ENCODE measurements at places on chromosomes 7 and 10.

DNA sequence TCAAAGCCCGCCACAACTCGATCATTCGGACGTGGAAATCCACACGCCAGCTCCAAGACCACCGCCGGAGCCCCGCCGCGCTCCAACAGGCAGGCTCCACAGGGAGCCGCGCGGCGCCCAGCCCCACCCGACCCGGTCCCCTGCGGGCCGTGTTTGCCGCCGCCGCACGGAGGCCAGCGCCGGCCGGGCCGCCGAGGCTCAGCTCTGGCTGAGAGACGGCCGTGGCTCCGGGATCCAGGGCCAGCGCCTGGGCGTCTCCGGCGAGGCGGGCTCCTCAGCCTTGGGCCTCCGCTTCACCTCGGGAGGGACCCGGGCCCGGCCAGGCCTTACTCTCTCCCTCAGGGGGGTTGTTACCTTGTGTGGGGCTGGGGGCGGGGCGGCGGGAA lies 333 bp downstream of the SMNDC1 start:
- no peak for DNase-seq

- DNase-seq, result no peak
These were observed 79.3 kb upstream of the AGBL3 start for GRCh38 chr7:134907000-134907399.

DNA sequence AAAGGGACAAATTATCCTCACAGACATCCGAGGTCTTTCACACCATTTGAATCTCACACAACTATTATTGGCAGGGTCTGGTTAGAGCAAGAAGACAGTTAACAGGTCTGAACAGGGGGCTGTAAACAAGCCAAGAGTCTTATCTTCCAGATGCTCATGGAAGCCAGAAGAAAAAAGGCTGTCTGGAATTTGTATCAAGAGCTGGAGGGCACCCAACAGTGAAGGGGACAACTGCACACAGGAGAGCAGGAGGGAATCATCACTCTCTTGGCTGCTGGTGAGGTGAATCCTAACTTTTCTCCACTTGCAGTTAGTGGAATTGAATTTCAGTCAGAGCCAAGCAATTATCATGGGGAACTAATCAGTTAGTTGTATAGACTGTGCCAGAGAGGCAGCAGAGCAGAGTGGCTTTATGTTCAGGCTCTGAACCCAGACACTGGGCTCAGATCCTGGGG lies 880.2 kb upstream of the AUTS2 start:
- DNase-seq, result no peak

DNA sequence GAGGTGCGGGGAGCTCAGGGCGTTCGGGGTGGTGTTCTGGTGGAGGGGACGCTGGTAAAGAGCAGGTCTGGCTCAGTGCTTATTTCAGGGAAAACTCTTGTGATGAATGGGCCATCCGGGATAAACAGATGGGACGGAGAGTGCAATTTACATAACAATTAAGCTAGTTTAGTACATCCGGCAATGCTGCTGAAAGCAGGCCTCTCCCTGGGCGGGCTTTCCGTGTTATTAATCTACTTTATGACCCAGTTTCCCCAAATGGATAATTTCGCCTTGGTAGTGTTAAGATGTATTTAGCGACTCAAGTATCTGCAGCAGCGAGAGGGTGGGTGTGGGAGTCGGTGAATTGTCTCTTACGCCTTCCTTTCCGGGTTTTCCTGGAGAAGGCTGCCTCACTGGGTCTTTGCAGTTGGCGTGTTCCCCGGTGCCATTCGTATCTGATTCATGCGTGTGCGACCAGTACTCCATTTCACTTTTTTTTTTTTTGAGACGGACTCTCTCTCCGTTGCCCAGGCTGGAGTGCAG lies 25.2 kb downstream of the FOXK1 start:
- no peak for DNase-seq

DNA sequence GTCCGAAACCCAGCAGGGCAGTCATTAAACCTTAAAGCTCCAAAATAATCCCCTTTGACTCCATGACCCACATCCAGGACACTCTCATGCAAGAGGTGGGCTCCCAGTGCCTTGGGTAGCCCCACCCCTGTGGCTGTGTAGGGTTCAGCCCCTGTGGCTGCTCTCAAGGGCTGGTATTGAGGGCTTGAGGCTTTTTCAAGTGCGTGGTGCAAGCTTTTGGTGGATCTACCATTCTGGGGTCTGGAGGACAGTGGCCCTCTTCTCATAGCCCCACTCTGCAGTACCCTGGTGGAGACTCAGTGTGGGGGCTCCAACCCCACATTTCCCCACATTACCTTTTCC lies 50.5 kb downstream of the RSBN1L start:
- no peak for DNase-seq

DNA sequence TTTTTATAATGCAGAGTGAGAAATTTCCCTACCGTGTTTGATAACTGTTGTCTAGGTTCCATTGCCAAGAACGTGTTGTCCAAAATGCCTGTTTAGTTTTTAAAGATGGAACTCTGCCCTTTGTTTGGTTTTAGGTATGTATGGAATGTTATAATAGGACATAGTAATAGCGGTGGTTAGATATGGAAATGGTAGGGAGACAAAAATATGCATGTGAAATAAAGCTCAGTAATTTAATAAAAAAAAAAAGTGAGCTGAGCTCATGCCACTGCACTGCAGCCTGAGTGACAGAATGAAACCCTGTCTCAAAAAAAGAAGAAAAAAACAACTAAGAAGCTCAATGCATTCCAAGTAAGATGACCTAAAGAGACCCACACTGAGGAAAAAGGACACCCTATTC lies 72.9 kb downstream of the ZNF783 start:
- DNase-seq, result no peak

- DNase-seq, result no peak
These were observed 120.9 kb downstream of the SEMA3D start for GRCh38 chr7:85065888-85066485.

GRCh38 chr7:141231018-141231792 lies 157.3 kb downstream of the TMEM178B start:
- DNase-seq, result peak; percentile 55

DNA sequence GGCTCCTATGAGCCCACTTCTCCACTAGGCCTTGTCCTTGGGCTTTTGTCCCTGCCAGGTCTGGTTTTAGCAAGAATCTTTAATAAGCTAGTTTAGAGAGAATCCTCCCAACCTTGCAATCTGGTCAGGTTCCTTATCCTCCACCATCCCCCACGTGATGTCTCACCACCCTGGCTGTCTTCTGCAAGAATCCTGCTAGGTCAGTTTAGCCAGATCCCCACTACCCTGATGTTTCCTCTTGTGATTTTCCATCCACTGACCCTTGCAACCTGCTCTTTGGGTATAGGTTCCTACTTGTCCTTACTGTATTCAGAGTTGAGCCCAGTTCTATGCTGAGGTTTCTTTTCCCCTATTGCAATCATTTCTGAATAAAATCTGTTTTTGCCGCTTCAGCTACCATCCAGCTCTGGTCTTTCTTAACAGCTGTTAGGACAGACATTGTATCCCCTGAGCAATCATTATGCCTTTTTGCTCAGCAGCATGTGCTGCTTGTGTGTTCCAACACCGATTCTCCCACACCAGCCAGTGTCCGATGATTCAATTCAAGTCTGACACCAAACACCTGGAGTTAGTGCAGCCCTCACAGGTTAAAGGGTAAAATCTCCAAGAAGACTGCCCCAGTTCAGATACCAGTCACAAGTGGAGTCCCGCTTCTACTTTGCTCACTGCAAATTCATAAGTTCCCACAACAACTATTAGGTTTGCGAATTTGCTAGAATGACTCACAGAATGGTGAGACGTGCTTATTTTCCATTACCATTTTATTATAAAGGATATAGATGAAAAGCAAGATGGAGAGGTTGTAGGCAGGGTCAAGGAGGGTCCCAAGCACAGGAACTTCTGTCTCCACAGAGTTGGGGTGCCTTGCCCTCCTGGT lies 62.2 kb upstream of the ADCY1 start:
- no peak for DNase-seq

DNA sequence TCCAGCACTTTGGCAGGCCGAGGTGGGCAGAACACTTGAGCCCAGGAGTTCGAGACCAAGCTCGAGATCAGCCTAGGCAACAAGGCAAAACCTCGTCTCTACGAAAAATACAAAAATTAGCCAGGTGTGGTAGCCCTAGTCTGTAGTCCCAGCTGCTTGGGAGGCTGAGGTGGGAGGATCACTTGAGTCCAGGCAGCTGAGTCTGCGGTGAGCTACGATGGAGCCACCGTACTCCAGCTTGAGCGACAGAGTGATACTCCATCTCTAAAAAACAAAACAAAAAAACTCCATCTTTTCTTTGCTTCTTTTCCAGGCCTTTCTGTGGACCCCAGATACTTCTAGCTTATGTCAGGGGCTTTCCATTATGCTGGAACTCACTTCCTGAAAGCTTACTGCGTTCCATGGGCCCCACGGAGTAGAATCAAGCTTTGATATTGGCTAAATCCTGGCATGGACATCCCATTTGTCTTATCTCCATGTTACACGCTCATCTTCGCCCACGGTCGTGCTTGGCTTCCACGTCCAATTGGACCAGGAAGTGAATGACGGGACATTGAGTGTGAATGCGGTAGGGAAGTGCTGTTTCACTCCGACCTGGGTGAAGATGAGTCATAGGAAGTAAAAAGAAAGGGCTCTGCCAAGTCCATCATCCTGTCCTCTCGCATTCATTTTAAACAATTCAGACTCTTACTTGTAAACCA lies 45.7 kb downstream of the FAM171A1 start:
- no peak for DNase-seq

DNA sequence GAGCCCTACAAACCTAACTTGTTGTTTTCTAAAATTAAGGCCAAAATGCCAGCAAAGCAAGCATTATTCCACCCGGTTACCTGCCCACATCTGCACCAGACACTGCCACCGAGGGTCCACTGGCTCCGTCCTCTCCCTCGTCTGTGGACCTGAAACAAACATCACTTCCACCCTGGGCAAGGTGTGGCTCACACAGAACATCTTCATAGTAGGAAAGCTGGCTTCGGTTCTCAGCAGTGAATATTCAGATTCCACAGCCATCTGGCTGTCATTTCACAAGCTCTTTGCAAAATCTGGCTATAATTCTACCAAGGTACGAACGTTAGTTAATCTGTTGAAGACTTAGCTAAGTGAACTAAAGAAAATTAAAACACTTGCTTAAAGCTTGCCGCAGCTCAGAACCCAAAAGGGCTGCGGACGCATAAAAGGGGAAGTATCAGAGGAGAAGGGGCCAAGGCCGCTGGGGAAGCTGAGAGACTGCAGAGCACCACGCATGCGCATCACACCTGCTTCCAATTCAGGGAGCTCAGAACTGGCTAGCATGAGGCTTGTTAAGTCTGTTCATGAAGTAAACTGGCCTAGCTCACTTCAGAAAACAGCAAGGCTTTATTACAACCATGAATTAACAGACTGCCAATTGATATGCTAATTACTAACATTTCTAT lies 46.1 kb downstream of the PTPRN2 start:
- DNase-seq, result no peak

DNA sequence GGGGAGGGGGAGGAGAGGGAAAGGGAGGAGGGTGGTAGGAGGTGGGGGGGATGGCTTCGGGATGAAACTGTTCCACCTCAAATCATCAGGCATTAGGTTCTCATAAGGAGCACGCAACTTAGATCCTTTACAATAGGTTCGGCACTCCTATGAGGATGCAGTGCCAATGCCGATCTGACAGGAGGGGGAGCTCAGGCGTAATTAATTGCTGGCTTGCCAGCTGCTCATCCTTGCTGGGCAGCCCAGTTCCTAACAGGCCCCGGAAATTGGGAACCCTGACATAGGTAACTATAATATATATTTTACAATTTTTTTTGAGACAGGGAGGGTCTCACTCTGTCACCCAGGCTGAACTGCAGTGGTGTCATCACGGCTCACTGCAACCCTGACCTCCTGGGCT lies 118.8 kb upstream of the SFMBT2 start:
- DNase-seq, result no peak

DNA sequence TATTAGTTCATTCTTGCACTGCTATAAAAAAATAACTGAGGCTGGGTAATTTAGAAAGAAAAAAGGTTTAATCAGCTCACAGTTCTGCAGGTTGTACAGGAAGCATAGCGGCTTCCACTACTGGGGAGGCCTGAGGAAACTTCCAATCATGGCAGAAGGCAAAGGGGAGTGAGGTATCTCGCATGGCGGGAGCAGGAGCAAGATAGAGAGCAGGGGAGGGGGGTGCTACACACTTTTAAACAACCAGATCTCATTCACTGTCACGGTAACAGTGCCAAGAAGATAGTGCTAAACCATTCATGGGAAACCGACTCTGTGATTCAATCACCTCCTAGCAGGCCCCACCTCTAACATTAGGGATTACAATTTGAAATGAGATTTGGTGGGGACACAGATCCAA lies 11.6 kb downstream of the ADAMTS14 start:
- DNase-seq, result no peak

- DNase-seq, result peak; percentile 39
These were observed 613 bp downstream of the MAPK8 start for GRCh38 chr10:48306870-48307710.

- DNase-seq, result no peak
These were observed 127.3 kb downstream of the CAMK1D start for GRCh38 chr10:12476656-12477055.

DNA sequence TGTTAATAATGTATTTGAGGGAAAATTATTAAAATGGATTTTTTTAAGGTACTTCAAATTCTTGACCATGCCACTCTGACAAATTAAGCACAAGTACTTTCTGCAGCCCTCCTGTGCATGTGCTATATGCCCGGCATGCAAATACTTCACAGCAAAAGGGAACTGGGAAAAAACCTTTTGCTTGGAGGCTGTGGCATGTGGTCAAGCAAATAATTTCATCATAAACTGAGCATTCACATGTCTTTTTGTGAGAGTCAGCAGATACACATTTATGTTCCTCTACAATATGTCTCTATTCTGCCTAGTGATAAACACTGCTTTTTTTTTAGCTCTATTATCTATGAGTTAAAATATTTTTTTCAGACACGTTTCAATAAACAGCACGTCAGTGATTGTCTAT lies 53.7 kb upstream of the SEMA3A start:
- DNase-seq, result no peak

DNA sequence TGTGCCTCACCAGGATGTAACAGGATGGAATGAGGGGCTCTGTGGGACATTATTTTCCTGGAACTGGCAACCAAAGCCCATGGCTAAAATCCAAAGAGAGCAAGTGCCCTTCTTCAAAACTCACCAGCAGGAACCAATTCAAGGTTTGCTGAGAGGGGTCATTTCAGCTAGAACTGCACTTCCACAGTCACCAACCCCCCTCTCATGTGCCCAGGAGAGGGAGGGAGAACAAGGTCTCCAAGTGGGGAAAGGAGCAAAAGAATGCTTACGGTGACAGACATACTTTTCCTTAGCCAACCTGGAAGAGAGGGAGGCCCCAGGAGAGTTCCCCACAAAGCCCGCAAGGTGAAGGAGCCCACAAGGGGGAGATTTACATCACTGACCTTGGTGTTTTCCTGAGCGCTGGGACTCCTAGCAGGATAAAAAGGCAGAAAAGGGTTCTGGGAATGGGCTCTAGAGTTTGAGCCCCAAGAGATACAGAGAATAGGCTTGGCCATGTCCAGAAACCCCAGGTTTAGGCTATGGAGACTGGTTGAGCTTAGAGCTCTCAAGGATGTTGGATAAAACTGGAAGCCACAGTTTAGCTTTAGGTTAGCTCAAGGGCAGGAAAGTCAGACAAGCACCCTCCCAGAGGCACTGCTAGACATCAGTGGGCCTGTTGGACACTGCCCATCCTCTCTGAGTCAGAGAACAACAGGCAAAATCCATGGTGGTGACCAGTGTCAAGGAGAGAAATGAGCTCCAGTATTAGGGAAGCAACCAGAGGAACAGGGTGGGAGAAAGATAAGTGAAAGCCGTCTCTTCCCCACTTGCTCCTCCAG lies 63.9 kb upstream of the GHITM start:
- DNase-seq, result no peak

- DNase-seq, result no peak
These were observed 312.9 kb downstream of the GRID1 start for GRCh38 chr10:86053675-86054074.

- no peak for DNase-seq
These were observed 107.5 kb upstream of the NPS start for GRCh38 chr10:127441350-127442219.
